ENCODE measurements at places on chromosomes 7 and 10.

- DNase-seq: peak; percentile 35
These were observed 1.3 kb downstream of the THSD7A start for GRCh38 chr7:11830582-11831155.

- DNase-seq: peak; percentile 55
These were observed 107.1 kb downstream of the ABLIM1 start for GRCh38 chr10:114550756-114551635.

GRCh38 chr7:33065981-33066380 lies 3.4 kb upstream of the NT5C3A start:
- no peak for DNase-seq

GRCh38 chr7:52569151-52569550 lies 466.3 kb upstream of the POM121L12 start:
- no peak for DNase-seq

- DNase-seq: peak; percentile 39
These were observed 172.4 kb downstream of the PRPF18 start for GRCh38 chr10:13759168-13759567.

GRCh38 chr7:112021379-112022044 lies 184.7 kb downstream of the DOCK4 start:
- DNase-seq: no peak

- no peak for DNase-seq
These were observed 24.1 kb upstream of the PROSER2 start for GRCh38 chr10:11798845-11799735.

DNA sequence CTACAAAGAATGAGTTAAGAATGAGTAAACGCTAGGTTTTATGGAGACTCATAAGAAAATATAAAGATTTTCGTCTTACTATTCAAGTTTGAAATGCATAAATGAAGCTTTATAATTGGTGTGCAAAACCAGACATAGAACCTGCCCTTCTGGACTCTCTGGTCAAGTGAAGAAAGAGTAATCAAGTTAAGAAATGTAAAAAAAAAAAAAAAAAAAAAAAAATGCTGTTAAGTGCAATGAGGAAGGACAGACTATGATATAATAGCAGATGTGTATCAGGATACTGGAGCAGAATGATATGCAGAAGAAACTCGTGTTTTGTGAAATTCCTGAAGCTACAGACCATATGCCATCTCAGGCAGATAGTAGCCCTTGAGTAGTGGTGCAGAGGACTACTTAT lies 5.6 kb downstream of the PCGF5 start:
- DNase-seq: no peak
